Fibroblast of the conjunctiva (primary cell): ENCODE measurements at places on chromosomes 6 and 20.

DNA sequence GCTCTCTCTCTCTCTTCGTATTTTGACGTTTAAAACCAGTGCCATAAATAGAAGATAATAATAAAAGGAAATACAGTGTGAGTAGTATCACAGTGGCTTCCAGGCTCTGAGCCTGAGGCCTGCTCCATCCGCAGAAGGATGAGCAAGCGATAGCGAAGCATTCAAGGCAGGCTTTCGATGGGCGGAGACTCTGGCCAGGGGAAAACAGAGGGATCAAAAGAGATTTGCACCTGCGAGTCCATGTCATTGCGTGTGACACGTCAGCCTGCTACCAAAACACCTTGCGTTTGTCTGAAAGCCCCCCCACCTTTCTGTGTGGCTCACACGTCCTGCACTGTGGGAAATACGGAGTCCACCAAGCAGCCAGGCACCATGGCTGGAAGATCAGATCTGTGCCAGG, 377.3 kb upstream of the SULF2 start:
- no peak for DNase-seq

GRCh38 chr6:137968455-137968804, 101.4 kb downstream of the TNFAIP3 start:
- no peak for DNase-seq

- no peak for DNase-seq
Measured at GRCh38 chr6:26241033-26241895, 123.7 kb upstream of the BTN3A2 start.

DNA sequence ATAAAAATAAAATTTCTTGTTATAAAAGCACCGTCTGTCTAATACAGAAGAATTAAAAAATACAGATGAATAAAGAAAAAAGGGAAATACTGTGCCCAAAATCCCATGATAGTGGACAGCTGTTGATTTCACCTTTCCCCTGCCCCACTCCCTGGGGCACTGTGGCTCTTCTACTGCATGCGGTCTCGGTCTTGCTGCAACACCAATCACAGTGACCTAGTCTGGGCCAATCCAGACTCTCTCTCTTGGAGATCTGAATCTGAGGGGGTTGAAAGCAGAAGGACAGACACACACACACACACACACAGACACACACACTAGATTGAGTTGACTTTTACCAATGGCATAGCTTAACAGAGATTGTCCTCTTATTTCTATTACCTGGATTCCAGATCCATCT, 70.5 kb upstream of the FYN start:
- DNase-seq, result no peak

DNA sequence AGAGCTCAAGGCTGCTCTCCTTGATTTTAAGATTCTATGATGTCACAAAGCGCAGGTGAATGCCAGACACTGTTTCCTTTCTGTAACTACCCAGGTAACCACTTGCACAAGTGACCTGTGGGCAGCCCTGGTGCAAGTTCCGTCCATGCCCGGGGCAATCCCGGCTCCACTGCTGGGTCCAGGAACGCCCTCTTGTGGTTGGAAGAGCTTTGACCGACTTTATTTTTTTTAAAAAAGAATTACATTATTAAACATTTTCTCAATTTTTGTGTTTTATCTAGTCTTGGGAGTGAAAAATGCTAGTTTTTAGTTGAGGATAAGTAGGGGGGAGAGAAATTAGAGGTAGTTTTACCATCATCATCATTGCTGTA, 695.2 kb downstream of the QKI start:
- no peak for DNase-seq

DNA sequence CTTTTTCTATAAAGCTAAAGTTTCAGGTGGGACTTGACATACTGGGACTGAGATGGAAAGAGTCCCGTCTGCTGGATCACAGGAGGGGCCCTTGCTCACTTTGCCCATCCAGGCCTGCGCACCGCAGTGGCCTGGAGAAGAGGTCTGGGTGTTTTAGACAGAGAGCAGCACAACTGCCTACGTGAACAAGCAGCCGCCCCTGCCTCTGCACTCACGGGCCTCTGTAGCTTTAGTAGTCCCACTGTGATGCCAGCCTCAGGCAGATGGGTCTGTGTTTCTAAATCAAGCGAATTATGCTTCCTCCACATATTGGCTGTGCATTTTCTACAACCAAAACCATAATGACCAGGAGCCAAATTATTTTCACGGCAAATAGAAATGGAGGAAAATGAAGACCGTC, 184.8 kb upstream of the FOXQ1 start:
- DNase-seq, result no peak

GRCh38 chr6:110656492-110656891, 158.8 kb downstream of the CDK19 start:
- no peak for DNase-seq

DNA sequence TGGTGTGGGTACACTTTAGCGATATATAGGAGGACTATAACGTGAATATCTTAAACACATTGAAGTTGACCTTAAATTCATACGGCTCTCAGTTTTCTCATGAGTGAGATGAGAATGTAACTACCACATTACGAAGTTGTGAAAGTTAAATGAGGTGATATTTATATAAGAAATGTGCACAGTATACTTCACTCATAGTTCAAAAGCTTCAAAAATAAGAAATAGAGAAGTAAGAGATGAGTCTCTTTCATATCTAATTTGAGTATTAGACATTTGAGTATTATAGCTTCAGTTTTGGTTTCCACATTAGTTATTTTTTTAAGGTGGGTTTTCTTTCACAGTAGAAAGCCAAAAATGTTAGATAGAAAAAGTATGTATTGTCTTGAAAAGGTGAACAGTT, 183.3 kb downstream of the NKAIN2 start:
- DNase-seq, result no peak

- DNase-seq, result no peak
Measured at GRCh38 chr20:56173438-56173837, 75.1 kb upstream of the MC3R start.

DNA sequence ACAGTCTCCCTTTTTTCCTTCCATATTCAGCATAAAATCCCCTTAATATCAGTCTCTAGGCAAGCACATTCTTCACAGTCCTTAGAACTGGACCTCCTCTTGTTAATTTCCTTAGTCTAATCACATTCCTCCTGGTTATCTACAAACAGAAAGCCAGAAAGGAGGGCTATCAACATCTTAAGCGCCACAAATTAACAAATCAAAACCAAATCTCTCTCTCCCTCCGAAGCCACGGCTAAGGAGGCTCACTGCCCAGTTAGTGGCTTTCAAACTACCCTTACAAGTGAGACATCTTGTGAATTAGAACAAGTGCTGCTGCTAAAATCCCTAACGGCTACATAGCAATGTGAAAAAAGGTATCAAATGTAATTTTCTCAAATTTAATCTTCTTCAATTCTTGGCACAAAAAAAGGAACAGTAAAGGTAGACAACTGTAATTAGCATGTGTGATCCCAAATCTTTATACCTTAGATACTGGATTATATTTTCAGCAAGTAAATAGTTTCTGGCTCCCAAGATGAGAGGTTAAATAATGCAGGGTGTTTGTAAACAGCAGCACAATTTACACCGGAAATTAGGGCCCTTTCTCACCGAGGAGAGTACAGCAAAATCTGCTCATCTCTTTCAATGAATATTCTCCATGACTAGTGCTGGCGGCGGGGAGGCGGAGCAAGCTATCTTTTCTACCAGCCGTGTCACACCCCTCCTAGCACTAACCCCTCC, 1.4 kb upstream of the TRIM39 start:
- DNase-seq, result no peak

DNA sequence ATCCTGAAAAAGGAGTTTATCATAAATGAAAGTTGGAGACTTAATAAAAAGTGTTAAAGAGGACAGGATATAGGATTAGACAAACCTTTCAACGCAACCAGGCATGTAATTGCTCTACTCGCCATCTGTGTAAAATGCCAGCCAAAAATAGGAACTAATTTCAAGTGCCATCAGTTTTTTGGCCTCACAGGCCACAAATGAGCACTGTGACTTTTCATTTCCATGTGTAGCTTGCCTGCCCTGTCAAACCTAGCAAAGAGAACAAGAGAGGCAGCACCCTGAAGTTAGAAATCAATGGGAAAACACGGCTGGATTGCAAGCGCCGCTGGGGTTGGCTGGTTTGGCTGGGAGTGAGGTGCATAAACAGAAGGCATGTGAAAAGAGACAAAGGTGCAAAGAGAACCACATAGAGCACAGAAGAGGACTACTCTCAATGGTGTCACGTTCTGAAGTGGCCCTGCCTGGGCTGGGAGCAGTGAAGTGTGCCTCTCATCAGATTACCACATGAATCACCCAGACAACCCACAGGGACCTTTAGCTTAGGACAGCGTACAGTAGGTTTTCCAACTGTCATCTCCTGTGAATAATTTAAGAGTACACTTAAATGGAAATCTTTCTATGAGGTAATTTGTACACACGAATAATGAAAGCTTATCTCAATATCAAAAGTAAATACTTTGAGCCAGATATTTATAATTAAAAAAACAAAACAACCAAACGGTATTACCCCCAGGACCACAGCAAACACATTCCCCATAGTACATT, 78.0 kb upstream of the NHSL1 start:
- no peak for DNase-seq

DNA sequence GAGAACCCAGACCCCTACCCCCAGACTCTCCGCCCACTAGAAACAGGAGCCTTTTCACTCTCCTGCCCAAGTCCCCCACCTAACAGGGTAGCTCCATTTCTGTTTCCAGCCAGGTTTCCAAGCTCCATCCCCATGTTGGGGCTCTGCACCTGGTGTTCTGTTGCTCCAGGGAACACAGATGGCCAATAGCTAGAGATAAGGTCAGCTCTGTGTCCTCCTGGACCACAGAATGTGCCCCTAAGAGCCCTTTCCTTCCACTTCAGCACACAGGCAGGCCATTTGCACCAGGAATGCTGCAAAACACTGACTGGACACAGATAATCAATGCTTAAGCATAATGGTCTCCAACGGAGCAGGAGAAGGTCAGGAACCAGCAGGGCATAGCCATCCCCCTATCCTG, 159.4 kb downstream of the QRSL1 start:
- no peak for DNase-seq

- DNase-seq, result peak; percentile 87
Measured at GRCh38 chr6:106519460-106520394, 109.6 kb downstream of the RTN4IP1 start.

DNA sequence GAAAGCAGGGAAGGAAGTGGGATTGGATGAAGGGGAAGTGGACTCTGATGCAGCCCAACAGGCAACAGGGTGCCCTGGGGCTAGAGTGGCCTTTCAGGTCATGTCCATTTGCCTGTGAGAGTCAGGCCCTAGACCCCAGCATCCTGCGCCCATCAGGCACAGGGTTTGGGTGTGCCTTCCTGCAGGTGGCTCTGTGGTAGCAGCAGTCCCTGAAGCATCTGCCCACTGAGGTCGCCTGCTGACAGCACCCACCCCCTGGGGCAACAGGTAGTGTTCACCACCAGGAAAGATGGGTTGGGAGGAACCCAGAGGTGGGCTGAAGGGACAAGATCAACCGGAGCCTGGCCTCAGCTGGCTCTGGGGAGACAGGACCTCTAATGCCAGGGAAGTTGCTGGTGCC, 3.6 kb downstream of the PACSIN1 start:
- DNase-seq, result no peak

GRCh38 chr6:33693186-33694105, 18.1 kb downstream of the UQCC2 start:
- no peak for DNase-seq

DNA sequence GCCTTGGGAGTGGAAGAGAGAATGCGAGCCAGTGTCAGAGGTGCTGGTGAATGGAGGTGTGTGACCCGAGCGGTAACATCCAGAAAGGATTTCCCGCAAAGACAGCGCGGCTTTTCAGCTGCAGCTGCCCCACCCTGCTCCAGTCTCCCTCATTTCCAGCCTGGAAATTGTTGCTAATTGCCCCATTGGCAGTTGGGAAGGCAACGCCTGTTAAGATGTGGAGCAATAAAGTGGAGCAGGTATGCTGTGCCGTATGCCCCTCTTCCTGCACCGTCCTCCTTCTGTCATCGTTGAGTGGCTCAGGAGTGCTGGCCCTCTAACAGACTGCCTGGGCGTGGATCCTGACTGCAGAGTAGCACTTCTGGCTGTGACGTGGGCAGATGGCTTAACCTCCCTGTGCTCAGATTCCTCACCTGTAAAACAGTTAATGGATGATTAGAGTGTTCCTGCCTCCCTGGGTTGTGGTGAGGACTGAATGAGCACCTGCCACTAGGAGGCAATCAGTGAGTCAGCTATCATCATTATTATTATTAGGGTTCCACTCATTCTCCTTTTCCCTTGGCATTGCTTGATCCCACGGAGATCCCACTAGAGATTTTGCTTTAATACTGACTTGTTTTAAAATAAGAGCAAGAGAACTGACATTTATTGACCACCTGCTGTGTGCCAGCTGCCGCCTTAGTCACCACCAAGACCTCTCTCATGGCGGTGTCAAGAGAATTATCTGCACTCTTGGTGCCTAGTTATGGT, 11.7 kb downstream of the ARFGEF2 start:
- no peak for DNase-seq

- no peak for DNase-seq
Measured at GRCh38 chr6:11822346-11822745, 43.7 kb upstream of the ADTRP start.

GRCh38 chr20:507006-507758, 36.4 kb downstream of the CSNK2A1 start:
- no peak for DNase-seq

DNA sequence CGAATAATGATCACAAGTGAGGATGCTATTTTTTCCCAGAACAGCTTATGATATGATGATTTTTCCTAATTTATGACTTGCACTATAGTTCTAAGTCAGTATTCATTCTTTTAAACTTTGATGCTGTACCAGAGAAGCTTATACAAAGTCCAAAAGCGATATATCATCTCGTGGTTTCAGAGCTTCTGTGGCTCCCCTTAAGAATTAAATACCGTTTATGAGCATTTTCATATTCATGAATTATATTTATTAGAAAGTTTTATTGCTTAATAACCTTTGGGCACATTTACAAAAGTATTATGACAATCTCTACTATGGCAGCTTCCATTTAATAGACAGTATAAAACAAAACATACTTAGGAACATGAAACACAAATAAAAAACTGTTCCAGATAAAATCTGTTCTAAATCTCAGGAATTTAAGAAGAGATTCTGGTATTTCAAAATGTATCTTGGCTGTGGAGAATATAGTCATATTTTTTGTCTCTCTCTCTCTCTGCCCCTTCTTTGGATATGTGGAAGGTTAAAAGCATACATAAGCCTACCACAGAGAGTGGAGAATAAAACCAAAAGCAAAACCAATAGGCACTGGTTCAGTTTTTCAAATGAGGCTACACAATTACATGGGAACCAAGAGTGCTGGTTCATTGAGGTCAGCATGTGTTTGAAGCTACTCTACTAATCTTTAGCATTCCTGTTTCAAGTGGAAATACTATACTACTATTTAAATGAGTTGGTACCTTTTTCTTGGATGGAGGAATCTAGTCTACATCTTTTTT, 884.5 kb upstream of the GJE1 start:
- no peak for DNase-seq

DNA sequence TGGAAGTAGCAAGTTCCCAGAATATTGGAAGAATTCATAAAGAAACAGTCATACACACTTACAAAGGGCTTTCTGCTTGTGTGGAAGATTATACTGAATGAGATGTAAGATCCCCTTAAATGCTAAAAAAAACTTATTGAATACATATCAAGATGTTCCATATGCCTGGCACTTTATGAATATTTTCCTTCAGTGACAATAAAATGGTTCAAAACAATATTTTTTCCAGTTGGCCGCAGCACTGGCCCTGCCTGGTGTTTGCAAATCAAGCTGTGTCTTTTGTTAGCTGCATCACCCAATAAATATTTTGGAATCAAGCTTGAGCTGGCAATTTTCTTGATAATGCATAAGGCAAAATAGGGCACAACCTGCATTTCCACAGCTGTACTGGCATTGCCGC, 51.2 kb downstream of the CFAP61 start:
- no peak for DNase-seq
